ENCODE measurements at places on chromosomes 6 and 20.

GRCh38 chr20:60132827-60133670 lies 174.8 kb downstream of the CDH26 start:
- no peak for DNase-seq

DNA sequence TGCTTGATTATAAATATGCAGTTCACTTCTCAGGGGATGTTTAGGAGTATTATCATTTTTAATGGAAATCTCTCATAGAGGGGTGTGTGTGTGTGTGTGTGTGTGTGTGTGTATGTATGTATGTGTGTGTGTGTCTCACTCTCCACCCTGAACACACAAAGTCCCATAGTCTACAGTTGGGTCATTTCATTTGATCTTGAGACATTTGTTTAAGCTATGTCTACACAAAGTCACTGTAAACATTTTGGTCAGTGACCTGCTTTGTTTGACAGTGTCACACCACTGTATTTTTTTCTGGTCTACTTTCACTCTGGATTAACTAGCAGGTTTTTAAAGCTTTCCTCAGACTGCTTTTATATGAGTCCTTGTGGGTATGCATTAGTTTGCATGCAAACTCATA lies 215.2 kb downstream of the GRIK2 start:
- no peak for DNase-seq

- no peak for DNase-seq
These were observed 49.2 kb downstream of the SMPDL3A start for GRCh38 chr6:122838060-122838780.

- no peak for DNase-seq
These were observed 1.1 kb downstream of the TBC1D32 start for GRCh38 chr6:121333196-121333595.

- no peak for DNase-seq
These were observed 30.6 kb upstream of the PPP1R14C start for GRCh38 chr6:150112233-150112632.

DNA sequence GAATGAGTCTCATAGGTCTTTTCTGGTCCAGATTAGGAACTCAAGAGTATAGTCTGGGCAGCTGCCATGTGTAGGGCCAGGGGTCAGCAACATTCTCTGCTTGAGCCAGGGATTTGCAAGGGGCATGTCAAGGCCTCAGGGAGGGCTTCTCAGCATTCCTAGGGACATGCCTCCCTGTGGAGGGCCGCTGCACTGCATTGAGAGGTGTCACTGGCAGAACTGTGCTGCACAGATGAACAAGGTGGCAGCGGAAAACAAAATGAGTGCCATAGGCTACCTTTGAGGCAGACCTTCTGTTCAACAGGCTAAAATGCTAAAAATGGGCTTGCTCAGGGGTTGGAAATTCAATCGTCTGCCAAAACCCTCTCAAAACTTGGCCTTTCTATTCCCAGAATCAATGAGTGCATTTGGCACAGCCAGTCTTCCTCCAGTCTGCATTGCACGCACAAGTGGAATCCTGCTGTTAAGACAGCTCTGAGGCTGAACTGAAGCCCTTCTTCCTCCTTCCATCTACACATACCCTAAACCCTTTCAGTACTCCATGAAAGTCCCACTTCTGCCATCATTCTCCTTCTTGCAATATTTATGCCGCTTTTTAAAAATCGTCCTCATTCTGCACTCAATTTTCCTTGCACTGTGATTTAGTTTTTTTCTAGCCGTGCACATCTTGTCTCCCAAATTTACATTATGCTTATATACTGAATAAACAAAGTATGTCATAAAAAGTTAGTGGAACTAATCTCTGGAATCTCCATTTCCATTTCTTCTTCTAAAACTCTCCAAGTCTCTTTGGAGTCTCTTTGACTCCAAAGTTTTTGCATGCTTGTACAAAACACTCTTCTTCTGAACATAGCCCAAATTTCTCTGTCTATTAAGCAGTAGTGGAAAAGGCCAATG lies 51.7 kb downstream of the SLC26A8 start:
- DNase-seq = no peak

GRCh38 chr6:130622142-130622541 lies 205.1 kb upstream of the SMLR1 start:
- no peak for DNase-seq

DNA sequence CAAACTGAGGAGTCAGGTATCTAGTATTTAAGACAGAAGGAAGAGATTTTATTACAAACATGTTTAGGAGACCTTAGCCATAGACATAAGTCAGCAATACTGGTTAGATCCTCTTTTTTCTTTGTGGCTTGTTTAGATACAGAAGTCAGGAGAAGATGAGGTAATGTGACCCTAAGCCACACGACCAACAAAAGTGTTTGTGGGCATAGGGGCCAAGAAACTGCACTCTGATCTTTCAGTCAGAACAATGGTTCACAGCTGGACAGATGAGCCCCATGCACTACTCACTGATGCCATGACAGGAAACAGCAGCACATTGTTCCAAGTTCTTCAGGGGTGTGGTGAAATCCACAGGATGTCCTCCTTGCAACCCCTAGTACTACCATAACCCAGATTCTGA lies 238.5 kb upstream of the RAB32 start:
- no peak for DNase-seq

All from CD4-positive, alpha-beta T cell (primary cell).